ENCODE measurements at places on chromosomes 6 and 20. TPM values are rescaled to one million over a fixed set of nuclear protein-coding genes. Genes with fewer than 3 reads are reported as not detected.

OR2J3 gene
- not detected for total RNA-seq

DNA sequence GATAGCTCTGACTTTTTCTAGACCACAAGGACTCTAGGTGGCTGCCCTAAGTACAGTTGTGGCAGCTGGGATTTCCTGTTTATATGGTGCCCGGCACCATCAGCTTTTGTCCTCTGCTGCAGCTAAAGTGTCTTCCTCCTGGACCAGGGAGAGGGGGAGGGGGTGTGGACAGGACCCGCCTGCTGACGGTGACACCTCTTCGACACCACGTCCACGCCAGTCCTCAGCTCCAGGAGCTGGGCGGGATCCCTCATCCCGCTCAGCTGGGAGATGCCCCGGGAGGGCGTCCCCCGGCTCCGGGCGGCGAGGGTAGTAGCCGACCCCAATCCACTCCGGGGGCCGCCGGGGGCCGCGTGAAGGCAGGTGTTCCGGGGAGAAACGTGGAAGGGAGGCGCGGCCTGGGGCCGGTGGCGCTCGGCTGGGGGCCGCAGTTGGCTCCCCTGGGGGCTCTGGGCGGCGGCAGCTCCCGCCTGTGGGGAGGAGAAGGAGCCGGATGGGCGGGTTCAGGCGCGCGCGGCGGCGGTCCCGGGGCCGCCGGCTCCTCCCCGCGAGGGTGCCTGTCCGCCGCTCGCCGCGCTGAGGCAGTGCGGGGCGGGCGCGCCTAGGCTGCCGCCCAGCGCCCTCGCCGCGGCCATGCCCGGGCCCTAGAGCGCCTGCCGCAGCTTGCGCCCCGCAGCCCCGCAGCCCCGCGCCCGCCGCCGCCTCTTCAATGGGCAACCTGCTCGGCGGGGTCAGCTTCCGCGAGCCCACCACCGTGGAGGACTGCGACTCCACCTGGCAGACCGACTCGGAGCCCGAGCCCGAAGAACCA is at the start of gene OGFRL1:
OGFRL1 (plus strand) TSS at position 584 of the 811 bp plus-strand sequence; CDS start at position 710, 126 bp downstream.
- DNase-seq = peak; percentile 69
- H3K27me3 ChIP-seq = no peaks in the 10 kb centered on the region
- H3K4me1 ChIP-seq = peaks cover 12% of the 10 kb centered on the region
- H3K36me3 ChIP-seq = no peaks in the 10 kb centered on the region
- peak within 1 kb of the TSS; percentile 76 for H3K4me3 ChIP-seq
- no peak within 1 kb of the TSS for H3K27ac ChIP-seq

GRCh38 chr6:105644073-105644489 is 241.2 kb upstream of the PREP start:
- no peak overlapping the region for H3K27ac ChIP-seq
- H3K4me1 ChIP-seq = peaks cover 6% of the 10 kb centered on the region
- no peak for DNase-seq
- no peaks in the 10 kb centered on the region for H3K27me3 ChIP-seq

DNA sequence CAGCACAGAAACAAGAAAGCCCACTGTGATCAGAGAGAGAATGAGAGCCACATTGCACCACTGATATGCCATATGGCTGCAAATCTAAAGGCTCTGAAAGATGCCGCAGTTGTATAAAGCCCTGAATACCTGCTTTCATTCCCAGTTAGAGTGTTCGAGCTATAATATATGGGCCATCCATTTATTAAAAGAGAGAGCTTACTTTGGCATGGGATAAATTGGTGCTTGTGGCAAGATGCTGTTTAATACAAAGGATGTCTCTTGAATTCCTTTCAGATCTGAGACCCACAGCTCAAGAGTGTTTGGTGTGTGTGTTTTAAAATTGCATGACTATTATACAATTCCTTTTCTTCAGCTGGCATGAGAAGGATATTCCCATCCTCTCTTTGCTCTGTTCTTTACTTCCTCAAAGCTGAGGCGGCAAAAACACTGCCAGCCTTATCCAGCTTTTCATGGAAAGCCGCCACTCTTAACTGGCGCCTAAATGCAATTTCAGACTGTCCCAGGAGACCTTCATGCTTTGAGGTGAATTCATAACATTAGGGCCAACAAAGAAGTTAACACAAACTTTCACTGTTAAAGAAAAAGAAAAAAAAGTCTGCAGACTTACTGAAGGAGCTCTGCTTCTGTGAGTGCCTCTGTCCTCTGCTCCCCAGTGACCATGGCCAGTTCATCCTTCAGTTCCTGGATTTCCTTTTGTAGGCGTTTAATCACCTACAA is 147.6 kb downstream of the KIF6 start:
- H3K4me3 ChIP-seq = no peak overlapping the region
- H3K27me3 ChIP-seq = peaks cover 29% of the 10 kb centered on the region
- H3K27ac ChIP-seq = no peak overlapping the region
- DNase-seq = no peak
- no peaks in the 10 kb centered on the region for H3K4me1 ChIP-seq
- H3K36me3 ChIP-seq = no peaks in the 10 kb centered on the region

DNA sequence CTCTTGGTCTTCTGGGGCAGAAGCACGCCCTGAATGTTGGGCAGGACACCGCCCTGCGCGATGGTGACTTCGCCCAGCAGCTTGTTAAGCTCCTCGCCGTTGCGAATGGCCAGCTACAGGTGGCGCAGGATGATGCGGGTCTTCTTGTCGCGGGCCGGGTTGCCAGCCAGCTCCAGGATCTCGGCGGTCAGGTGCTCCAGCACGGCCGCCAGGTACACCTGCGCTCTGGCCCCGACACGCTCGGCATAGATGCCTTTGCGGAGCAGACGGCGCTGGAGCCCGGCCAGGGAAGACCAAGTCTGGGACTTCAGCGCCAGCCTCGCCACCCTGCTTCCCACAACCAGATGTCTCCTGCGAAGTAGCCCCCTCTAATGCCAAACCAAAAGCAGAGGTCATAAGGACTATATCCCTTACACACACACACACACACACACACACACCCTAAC is 8.0 kb upstream of the SLC17A3 start:
- H3K4me3 ChIP-seq = no peak overlapping the region
- H3K4me1 ChIP-seq = no peaks in the 10 kb centered on the region
- peaks cover 51% of the 10 kb centered on the region for H3K27me3 ChIP-seq
- no peaks in the 10 kb centered on the region for H3K36me3 ChIP-seq

- H3K4me1 ChIP-seq = no peaks in the 10 kb centered on the region
- no peak overlapping the region for H3K4me3 ChIP-seq
- H3K27ac ChIP-seq = no peak overlapping the region
- H3K36me3 ChIP-seq = no peaks in the 10 kb centered on the region
- H3K27me3 ChIP-seq = no peaks in the 10 kb centered on the region
- no peak for DNase-seq
Observed at GRCh38 chr20:10788877-10789276, 115.1 kb upstream of the JAG1 start.

ZNF311 gene
- 0.40 TPM for total RNA-seq

DNA sequence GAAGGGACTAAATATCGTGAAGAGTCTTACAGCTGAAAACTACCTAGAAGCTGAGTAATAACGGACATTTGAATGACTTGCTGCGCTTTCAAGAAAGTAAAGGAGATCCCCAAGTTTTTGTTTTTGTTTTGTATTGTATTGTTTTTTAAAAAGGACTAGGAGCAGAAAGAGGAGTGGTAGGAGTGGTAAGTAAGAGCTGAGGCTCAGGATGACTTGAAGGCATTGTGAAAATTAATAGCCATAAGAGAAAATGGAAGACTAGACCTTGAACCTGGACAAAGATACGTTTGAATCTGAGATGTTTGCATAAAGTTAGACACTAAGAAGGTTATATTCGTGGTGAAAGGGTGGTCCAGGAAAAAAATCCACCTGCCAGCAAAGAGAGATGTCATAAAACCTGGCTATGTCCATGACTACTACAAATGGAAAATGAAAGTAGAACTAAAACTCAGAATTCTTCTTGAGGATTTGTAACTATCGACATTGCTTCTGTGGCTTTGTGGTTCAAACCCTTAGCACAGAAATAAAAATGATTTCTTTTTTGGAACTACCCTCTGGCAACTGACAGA is 824.8 kb upstream of the FLRT3 start:
- H3K4me1 ChIP-seq = peaks cover 2% of the 10 kb centered on the region
- no peak for DNase-seq
- H3K36me3 ChIP-seq = no peaks in the 10 kb centered on the region
- H3K27me3 ChIP-seq = no peaks in the 10 kb centered on the region
- H3K4me3 ChIP-seq = no peak overlapping the region

DNA sequence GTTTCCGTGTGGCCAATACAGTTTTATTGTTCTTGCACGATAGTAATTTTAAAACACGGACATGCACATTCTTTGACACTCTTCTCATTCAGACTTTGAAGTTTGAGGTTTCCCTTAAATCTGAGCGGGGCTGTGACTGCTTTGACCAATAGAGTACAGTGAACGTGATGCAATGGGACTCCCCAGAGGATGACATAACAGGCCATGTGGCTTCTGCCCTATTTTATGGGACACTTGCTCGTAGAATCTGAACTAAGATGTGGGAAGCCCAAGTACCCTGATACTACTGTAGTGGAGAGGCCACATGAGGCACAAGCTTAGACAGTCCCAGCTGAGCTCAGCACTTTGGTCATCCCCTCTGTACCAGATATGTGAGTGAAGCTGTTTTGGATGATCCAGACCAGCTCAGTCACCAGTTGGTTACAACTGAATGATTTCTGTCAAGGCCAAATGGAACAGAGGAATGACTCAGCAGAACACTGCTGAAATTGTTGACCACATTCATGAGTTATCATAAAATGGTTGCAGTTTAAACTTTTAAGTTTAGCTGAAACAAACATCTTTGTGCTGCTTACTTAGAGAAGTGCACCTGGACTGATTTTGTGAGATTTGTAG is 279.4 kb downstream of the RFPL4B start:
- no peaks in the 10 kb centered on the region for H3K27me3 ChIP-seq
- peaks cover 12% of the 10 kb centered on the region for H3K4me1 ChIP-seq
- no peak overlapping the region for H3K4me3 ChIP-seq

DNA sequence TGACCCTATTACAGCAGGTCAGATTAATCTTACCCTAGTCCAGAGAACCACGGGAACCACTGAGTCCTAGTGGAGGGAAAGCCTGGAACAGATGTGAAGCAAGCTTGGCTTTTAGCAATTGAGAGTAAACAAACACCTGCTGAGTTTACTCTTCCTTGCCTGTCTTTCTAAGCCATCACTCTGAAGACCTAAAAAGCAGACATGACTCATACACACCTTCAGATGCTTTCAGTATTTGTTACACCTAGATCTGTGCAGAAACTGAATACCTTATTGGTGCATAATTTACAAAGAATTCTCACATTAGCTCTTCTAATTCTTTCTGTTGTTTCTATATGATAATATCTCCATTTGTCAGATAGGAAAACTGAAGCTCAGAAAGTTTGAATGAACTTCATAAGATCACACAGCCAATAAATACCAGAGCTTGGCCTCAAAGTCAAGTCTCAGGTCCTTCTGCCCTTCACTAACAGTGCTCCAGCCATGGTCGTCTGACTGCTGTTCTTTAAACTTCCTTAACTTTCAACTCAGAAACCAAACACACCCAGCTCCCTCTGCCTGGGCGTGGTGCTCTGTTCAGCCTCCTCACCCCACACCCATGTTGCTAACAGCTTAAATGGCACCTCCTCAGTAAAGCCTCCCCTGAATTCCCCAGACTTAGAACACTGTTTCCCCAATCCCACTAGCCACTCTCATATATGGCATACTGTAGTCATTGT is 8.6 kb upstream of the GABBR1 start:
- DNase-seq = no peak
- no peaks in the 10 kb centered on the region for H3K27me3 ChIP-seq
- H3K36me3 ChIP-seq = no peaks in the 10 kb centered on the region
- no peak overlapping the region for H3K4me3 ChIP-seq

C20orf141 gene
- not detected for total RNA-seq

DNA sequence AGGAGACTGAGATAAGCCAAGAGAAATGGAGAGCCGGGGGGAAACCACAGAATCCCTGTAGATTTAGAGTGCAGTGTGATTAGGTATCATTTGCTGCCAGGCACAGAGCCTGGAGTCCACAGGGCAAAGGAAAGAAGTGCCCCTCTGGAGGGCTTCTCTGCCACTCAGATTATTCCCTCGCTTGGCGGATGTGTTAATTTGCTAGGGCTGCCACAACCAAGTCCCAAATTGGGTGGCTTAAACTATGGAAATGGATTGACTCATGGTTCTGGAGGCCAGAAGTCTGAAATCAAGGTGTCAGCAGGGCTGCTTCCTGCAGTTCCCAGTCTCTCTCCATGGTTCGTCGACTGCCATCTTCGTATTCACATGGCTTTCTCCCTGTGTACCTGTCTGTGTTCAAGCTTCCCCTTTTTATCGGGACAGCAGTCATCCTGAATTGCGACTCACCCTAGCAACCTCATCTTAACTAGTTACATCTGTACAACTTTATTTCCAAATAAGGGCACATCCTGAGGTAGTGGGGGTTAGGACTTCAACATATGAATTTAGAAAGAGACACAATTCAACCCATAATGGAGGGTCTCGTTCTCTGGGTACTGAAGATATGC is 122.2 kb downstream of the ANKRD60 start:
- no peak overlapping the region for H3K4me3 ChIP-seq
- H3K36me3 ChIP-seq = no peaks in the 10 kb centered on the region
- peaks cover 33% of the 10 kb centered on the region for H3K4me1 ChIP-seq

DUSP15 gene
- not detected for total RNA-seq

DNA sequence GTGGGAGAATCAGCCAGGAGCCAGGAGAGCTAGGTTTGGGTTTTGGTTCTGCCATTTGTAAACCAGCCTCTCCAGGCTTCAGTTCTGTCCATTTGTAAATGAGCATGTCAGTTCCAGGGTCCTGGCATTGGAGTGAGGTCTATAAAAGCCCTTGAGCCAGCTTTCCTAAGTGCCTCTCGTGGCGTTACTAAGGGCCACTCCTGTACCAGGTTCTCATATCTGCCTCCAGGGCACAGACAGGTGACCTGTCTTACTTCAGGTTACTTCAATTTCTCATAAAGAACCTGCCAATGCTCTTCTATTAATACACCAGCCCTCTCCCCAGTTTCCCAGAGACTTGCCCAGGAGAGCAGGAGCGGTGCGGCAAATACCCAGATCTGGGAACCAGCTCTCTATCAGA is 101.9 kb downstream of the VEGFA start:
- H3K27ac ChIP-seq = no peak overlapping the region
- H3K27me3 ChIP-seq = no peaks in the 10 kb centered on the region
- DNase-seq = no peak
- no peaks in the 10 kb centered on the region for H3K36me3 ChIP-seq

- H3K4me1 ChIP-seq = no peaks in the 10 kb centered on the region
- H3K27me3 ChIP-seq = no peaks in the 10 kb centered on the region
- no peaks in the 10 kb centered on the region for H3K36me3 ChIP-seq
- no peak overlapping the region for H3K4me3 ChIP-seq
- no peak overlapping the region for H3K27ac ChIP-seq
Observed at GRCh38 chr6:68572525-68572924, 62.6 kb upstream of the ADGRB3 start.

SLA2 gene
- 0.51 TPM for total RNA-seq

CLVS2 gene
- total RNA-seq = not detected

- H3K4me3 ChIP-seq = no peak overlapping the region
- no peaks in the 10 kb centered on the region for H3K36me3 ChIP-seq
- no peaks in the 10 kb centered on the region for H3K4me1 ChIP-seq
- H3K27ac ChIP-seq = no peak overlapping the region
- H3K27me3 ChIP-seq = no peaks in the 10 kb centered on the region
Observed at GRCh38 chr6:5786321-5786968, 220.3 kb downstream of the NRN1 start.

DNA sequence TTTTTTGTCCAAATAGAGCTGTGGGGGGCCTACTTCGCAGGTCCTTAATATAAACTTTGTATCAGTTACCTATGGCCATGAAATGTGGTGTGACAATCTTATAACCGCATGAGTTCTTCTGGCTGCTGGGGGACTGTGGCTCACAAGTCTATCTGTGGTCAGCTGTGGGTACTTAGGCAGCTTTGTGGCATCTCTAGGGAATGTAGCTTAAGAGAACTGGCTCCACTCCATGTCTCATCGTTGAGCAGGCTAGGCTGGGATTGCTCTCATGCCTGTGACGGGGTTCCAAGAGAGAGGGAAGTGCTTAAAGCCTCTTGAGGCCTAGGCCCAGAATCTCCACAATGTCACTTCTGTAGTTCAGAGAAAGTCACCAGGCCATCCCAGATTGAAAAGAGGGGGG is 140.5 kb downstream of the BTBD3 start:
- no peaks in the 10 kb centered on the region for H3K36me3 ChIP-seq
- DNase-seq = no peak
- no peak overlapping the region for H3K4me3 ChIP-seq
- peaks cover 6% of the 10 kb centered on the region for H3K4me1 ChIP-seq

All from PC-3 (cell line).